Stimulated activated CD4-positive, alpha-beta T cell treated with anti-CD3 and anti-CD28 coated beads, Interleukin-4, amount 100 ng/mL, for 1 hour (primary cell): ENCODE measurements at places on chromosomes 2 and 18.

DNA sequence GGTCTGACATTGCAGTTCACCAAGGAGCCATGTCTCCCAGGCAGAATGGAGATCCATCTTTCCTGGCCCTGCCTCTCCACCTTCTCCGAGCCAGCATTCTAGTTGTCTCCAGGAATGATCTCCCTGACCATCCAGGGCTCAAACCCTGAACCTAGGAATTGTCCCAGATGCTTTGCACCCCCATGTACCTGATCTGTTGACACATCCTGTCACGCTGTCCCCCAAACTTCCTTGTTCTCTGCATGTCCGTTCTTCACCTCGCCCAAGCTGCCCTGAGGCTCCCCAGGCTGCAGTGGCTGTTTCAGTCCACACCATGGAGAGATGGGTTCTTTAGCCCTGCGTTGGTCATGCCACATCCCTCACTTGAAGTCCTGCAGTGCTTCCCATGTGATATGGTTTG lies 7.0 kb upstream of the MBP start:
- no peak for DNase-seq

GRCh38 chr18:50111398-50111797 lies 83.5 kb downstream of the MYO5B start:
- no peak for DNase-seq

DNA sequence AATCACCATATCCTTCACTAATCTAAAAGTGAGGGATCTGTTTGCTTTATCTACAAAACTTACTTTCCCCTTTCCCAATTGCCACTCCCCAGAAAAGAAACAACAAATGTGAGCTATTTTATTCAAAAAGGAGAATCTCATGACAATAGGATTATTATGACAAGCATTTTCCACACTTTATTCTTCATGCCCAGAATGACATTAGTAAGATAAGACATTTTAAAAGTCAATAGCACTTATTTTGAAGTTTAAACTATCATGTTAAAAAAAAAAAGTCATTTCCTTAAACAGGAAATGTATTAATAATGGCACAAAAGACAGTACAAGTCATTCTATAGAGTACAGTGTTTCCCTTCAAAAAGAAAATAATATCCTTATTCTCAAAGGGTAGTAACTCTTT lies 58.8 kb upstream of the HNRNPA3 start:
- no peak for DNase-seq

- DNase-seq: no peak
Measured at GRCh38 chr2:63755216-63755615, 86.5 kb upstream of the UGP2 start.

- DNase-seq: no peak
Measured at GRCh38 chr2:179107737-179108136, 57.8 kb upstream of the CCDC141 start.

- peak; percentile 68 for DNase-seq
Measured at GRCh38 chr2:207165121-207166038, at the start of gene KLF7. Gene KLF7, minus strand, starts transcription at chr2:207165948. Its CDS starts 380 bp downstream, at chr2:207165568.

DNA sequence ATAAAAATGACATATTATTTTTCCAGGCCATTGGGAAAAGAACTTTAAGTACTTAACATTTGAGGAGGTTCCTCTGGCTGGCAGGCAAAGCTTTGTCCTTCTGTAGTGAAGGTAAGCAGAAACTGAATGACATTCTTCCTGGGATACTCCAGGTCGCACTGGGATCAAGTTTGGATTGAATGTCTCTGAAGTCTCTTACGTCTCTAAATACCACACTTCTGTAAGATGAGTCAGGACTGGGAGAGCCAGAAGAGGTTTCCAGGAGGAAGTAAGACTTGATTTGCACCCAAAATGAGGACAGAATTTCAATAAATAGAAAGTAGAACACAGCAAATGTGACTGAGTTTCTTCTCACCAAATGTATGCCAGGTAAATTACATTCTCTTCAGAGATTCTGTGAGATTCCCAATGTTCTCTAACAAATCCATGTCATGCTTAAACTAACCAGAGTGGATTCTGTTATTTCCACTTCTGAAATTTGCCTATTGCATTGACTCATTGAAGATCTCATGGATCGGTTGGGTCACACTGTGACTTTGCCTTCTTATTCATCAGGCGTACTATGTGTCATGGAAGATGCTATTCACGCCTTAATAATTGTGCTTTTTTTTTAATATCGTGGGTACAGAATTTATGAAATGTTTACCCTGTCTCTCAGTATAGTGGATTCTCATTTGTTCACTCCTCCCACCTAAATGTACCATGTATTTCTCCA lies 25.5 kb upstream of the VIT start:
- no peak for DNase-seq

- no peak for DNase-seq
Measured at GRCh38 chr2:1375794-1376193, 37.5 kb upstream of the TPO start.

- no peak for DNase-seq
Measured at GRCh38 chr2:48049371-48049770, 143.1 kb upstream of the FBXO11 start.

- DNase-seq: no peak
Measured at GRCh38 chr18:37538526-37539205, 26.9 kb downstream of the CELF4 start.

- no peak for DNase-seq
Measured at GRCh38 chr18:65606551-65607130, 144.2 kb upstream of the CDH7 start.

DNA sequence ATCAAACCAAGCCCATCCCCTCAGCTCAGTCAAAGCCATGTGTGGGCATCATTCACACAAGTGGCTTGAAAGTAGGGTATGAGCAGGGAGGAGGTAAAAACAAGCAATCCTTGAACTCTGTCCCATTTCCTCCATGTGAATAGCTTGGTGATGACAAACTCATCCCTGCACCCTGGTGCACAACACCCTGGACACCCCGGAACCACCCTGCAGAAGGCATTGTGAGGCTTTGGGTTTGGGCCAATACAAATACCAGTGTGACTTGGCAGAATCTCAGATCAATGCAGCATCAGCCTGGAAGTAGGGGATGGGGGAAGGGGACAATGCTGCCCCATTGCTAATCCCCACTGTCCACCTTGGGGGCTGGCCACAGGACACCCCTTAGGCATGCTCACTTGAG lies 28.6 kb downstream of the TGFA start:
- no peak for DNase-seq

DNA sequence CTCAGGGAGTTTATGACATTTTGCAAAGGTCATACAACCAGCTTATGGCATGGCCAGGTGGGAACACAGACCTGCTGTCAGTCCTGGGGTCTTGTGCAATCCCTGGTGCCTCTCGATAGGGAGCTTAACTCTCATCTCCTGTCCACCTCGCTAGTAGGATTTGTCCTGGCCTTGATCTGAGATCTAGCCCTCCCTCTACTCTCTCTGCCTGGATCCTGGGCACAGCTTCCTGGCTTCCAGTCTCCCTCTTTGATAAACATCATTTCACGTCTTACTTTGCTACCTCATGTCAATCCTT lies 13.8 kb downstream of the GALR1 start:
- no peak for DNase-seq

GRCh38 chr2:125272651-125273050 lies 1247.6 kb downstream of the CNTNAP5 start:
- DNase-seq: no peak

DNA sequence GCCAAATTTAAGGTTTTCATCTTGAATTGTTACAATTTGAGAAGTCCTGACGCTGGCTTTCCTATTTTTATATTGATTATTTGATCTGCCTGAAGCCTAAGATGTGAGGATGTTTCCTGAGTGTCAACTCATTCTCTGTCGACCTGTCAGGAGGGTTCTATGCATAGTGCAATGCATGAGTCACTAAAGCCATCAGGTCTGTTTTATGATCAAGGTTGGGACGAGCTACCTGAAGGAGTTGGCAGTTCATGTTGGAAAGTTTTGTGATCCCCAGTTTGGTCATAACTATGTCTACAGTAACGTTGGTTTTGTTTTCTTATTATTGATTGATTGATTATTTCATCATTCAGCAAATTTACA lies 71.2 kb downstream of the NABP1 start:
- no peak for DNase-seq

GRCh38 chr2:226142463-226142862 lies 657.2 kb downstream of the IRS1 start:
- DNase-seq: no peak

DNA sequence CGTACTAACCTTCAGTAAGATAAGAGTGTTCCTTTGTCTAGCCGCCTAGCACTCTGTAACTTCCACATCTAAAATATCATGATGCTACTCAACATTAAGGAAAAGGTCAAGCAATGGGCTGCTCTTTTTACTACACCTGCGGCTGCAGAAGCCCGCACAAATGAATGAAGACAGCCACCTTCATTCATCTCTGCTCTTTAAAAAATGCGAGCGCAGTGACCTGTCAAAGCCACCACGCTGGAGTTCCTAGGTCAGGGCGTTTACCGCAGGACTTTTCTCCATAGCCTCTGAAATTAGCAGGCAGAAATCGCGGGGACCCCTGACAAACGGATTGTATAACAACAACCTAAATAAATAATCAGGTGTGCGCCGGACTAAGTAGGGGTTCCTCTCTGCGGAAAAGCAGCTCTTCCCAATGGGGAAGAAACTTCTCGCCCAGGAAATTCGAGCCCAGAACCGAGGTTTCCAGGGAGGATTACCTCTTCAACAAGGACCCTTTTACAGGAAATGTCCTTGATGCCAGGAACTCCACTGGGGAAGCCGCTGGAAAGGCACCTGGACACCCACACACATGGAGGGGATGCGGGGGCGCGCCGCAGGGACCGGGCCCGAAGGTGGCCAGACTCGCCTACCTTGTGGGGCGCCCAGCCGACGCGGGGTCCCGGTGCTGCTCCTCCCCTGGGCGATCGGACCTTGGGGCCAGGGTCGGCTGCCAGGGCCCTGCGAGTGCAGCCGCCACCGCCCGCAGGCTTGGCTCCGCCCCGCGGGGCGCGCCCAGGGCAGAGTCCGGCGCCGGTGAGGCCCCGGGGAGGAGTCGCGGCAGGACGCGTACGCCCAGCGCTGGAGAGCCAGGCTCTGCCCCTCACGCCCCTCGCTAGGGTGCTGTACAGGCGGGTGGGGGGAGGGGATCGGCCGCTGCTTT lies at the start of gene CCDC68:
TSS of gene CCDC68 (minus strand) at position 758 of the 922 bp plus-strand sequence. CDS start 16,670 bp downstream, outside the sequence.
- no peak for DNase-seq

GRCh38 chr2:152496371-152496770 lies 161.4 kb downstream of the FMNL2 start:
- no peak for DNase-seq

- no peak for DNase-seq
Measured at GRCh38 chr2:15758848-15759247, 167.2 kb downstream of the DDX1 start.

- no peak for DNase-seq
Measured at GRCh38 chr18:5628512-5629255, 84.9 kb upstream of the EPB41L3 start.

- no peak for DNase-seq
Measured at GRCh38 chr18:55869556-55870501, 281.8 kb upstream of the TCF4 start.

DNA sequence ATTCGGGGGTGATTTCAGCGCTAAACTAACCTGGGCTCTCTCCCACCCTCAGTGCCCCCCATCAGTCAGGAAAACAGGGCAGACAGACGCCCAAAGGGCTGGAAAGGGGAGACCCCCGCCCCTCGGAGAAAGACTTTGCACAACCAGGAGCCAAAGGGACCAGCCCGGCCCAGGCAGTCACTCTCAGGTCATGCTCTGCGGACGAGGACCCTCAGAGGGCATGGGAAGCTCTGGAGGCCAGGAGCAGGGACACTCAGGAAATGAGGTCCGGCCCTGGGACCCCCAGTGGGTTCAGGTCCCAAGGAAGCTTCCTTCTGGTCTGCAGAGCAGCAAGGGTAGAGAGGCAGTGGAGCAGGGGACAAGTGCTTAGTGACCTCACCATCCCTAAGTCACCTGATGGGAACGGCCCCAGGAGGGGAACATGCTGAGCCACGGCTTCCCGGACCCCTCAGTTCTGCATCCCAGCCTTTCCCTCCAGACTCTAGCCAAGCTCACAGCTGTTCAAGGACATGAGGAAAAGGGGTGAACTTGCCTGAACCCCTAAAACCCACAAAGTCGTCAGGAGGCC lies 88.0 kb upstream of the GPC1 start:
- no peak for DNase-seq

DNA sequence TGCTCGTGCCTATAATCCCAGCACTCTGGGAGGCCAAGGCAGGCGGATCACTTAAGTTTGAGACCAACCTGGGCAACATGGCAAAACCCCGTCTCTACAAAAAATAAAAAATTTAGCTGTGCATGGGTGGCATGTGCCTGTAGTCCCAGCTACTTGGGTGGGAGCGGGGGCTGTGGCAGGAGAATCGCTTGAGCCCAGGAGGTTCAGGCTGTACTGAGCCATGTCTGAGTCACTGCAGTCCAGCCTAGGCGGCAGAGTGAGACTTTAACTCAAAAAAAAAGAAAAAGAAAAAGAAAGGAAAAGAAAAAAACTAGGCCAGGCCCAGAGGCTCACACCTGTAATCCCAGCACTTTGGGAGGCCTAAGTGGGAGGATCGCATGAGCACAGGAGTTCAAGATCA lies 30.8 kb downstream of the TWSG1 start:
- DNase-seq: no peak

DNA sequence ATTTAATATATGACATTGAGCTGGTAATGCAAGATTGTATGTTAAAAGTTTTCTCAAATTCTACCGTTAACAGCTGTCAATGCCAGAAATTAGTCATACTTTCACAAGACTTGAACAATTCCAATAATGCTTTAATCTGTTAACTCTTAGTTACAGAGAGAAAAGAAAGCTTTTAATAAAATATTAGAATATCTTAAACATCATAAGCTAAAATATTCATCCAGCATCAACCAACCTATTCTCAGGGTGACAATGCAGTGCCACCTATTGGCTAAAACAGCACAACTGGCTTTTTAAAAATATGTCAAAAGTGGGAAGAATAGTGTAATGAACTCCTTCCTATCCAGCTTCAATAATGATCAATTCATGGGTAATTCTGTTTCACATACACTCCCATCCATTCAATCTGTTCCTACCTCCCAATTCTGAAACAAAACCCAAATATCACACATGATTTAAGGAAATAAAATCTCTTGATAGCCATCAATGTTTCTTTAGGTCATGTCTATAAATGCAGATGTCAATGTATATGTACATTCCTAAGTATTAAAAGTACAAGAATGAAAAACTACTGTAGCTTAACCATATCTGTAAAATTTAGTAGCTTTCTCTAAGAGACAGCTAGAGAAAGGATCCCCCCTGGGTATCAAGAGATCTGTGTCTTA lies 79.8 kb upstream of the CCDC141 start:
- no peak for DNase-seq

- no peak for DNase-seq
Measured at GRCh38 chr2:45267062-45267792, 258.0 kb upstream of the SIX2 start.

GRCh38 chr2:174054926-174055325 lies 89.8 kb upstream of the SP3 start:
- DNase-seq: no peak

DNA sequence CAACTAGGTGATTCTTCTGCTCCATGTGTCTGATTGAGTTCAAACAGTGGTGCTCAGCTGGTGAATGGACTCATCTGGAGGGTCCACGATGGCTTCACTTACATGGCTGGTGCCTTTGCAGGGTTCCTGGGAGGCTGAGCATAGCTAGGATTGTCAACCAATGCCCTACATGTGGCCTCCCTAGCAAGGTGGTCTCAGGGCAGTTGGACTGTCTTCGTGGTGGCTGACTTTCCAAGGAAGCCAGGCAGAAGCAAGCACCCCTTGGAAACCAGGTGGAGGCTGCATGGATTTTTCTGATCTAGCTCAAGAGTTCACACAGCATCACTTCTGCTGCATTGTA lies 6.8 kb downstream of the IL1R2 start:
- no peak for DNase-seq
